ENCODE measurements at places on chromosomes 7 and 10. TPM values are rescaled to one million over a fixed set of nuclear protein-coding genes. Genes with fewer than 3 reads are reported as not detected.

The TMEM176B gene
- total RNA-seq: not detected

The PDZD7 gene
- total RNA-seq: 0.51 TPM

The AIFM2 gene
- 1.5 TPM for total RNA-seq

The CALCR gene
- not detected for total RNA-seq
